ENCODE measurements at places on chromosomes 2 and 18. TPM values are rescaled to one million over a fixed set of nuclear protein-coding genes. Genes with fewer than 3 reads are reported as not detected.

The DYNC2LI1 gene
- 71.6 TPM for total RNA-seq

The ATRAID gene
- total RNA-seq, result 107 TPM

The KANSL1L gene
- 4.9 TPM for total RNA-seq

DNA sequence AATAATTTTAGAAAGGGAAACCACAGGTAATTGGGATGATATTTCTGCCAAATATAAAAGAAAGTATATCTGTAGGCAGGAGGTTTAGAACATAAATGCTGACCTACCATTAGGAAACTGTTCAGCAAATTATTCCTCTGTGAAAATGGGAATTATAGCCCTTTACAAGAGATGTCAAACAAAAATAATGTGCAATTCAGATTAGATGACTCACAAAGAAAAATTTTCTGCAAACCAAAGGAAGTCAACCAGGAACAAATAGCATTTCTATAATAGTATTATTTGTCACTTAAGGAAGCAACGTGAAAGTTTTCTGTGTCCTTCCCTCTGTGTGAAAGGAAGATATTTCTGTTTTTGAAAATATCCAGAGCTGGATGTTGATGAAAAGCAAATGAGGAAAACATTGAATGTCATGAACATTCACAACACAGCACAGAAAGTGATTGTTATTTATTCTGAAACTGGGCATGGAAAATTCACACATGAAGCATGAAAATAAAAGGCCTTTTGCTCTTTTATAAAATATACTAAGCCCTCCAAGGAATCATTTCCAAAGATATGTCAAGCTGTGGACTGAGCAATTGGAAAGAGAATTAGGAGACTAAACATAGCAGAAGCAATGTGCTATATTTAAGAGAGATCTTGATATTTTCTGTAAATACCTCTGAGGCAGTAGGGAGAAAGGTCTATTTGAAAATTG is 57.9 kb upstream of the SPHKAP start:
- no peaks in the 10 kb centered on the region for H3K27me3 ChIP-seq
- H3K4me3 ChIP-seq, result no peak overlapping the region
- DNase-seq, result no peak
- H3K4me1 ChIP-seq, result no peaks in the 10 kb centered on the region

- no peak for DNase-seq
- H3K4me1 ChIP-seq, result peaks cover 13% of the 10 kb centered on the region
- H3K4me3 ChIP-seq, result no peak overlapping the region
- no peaks in the 10 kb centered on the region for H3K36me3 ChIP-seq
- no peak overlapping the region for H3K27ac ChIP-seq
Observed at GRCh38 chr2:136232456-136233172, 114.7 kb upstream of the CXCR4 start.

GRCh38 chr2:234372506-234372905 is 124.4 kb downstream of the ARL4C start:
- no peaks in the 10 kb centered on the region for H3K36me3 ChIP-seq
- peaks cover 76% of the 10 kb centered on the region for H3K4me1 ChIP-seq
- peak overlapping the region; percentile 56 for H3K27ac ChIP-seq
- no peaks in the 10 kb centered on the region for H3K27me3 ChIP-seq
- H3K4me3 ChIP-seq, result peak overlapping the region; percentile 51
- DNase-seq, result no peak

DNA sequence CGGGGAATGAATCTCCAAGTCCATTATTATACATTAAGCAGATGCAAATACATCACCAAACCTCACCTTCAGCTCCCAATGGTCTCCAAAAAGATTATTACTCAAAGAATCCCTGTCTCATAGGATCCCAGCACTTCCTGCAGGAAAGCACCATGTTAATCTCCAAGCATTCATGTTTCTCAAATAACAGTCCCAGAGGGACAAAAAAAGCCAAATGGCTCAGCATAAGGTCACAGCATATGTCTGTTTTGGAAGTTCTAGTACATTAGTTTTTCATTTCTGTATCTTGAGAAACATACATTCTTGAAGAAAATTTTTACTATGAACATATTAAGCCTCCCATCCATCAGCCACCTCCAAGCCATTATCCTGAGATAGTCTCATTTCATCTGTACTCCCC is 103.3 kb downstream of the METTL4 start:
- no peaks in the 10 kb centered on the region for H3K4me1 ChIP-seq
- no peaks in the 10 kb centered on the region for H3K27me3 ChIP-seq
- H3K27ac ChIP-seq, result no peak overlapping the region
- no peaks in the 10 kb centered on the region for H3K36me3 ChIP-seq
- no peak for DNase-seq

DNA sequence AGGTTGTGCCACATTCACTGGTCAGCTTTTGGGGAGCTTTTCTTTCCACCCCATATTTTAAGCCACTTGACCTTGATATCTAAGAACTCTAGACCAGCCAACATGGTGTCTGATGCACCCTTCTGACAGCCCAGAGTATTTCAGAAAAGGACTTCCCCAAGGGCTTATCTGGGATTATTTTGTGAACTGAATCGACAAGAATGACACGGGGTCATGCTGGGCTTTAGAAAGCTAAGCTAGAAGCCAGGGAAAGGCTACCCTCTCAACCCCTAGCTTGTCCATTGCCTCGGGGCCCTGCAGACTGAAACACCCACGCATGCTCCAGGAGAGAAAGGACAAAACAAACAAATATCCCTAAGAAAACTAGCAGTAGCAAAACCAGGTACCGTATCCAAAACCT is 16.0 kb downstream of the SLC4A5 start:
- no peaks in the 10 kb centered on the region for H3K4me1 ChIP-seq
- H3K36me3 ChIP-seq, result no peaks in the 10 kb centered on the region
- H3K27me3 ChIP-seq, result peaks cover 4% of the 10 kb centered on the region
- DNase-seq, result no peak

DNA sequence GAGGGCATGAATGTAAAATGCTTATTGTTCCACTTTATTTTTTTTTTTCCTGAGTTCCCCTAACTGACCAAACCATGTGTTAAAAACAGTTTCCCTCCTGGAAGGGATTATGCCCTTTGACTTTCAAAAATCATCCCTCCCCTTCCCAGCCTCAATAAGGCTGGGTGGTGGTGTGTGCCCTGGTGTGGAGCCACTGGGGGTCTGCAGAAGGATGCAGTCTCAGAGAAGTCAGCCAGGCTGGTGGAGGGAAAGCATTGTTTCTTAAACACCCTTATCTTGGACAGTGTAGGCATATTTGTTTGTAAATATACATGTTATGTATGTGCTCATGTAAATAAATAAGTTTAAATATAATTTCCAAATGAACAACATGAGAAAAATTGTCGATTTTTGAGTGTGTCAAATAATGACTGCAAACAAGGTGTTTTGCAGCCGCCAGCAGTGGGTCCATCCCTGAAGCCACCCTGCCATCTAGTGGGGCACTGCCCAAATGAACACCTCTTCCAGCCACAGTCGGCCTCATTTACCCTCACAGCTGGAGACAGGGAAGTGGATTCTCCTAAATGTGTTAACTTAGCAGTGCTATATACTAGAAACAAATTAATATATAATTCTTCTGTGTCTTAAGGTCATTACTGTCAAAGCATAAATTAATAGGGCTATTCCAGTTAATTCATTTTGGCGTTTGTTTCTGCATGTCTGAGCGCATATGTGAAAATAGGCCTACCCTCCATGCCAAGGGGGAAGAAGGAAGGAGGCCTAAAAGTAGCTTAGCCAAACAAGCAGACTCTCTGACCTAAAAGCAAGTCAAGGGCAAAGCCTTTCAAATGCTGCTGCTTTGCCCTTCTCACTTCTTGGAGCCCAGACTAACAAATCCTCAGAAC is 209.6 kb upstream of the PIK3C3 start:
- H3K27me3 ChIP-seq, result no peaks in the 10 kb centered on the region
- DNase-seq, result no peak
- H3K4me1 ChIP-seq, result no peaks in the 10 kb centered on the region
- no peak overlapping the region for H3K27ac ChIP-seq
- H3K4me3 ChIP-seq, result no peak overlapping the region
- no peaks in the 10 kb centered on the region for H3K36me3 ChIP-seq

Data from activated T-helper 2 cell treated with anti-CD3 and anti-CD28 coated beads, Interferon-gamma antibody, Interleukin-2, Interleukin-4, amounts not matched to agents 10 μg/mL and 5 μg/mL and 100 μg/mL, durations not matched to agents 14 hours and 24 hours and 36 hours (primary cell).